ENCODE measurements at places on chromosomes 3 and 15.

DNA sequence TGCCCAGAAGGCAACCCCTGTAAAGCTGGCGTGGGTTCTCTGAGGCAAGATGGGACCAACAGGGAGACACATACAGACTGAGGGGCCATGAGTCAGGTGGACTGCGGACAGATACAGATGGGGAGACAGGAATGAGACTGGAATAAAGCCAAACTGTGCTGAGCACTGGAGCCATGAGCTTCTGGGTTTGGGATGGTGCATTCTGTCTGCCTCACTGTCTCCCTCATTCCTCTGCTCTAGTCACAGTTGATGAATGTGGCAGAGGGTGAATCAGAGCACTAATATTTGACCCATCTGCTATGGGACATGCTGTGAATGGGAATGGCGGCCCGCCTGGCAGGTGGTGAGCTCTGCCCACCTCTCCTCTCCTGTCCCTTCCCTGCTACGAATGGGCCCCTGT lies 262.9 kb downstream of the EPHB1 start:
- DNase-seq: no peak

GRCh38 chr3:173403376-173403775 lies 5.8 kb downstream of the NLGN1 start:
- DNase-seq: no peak

GRCh38 chr15:66214246-66214645 lies 39.3 kb downstream of the MEGF11 start:
- no peak for DNase-seq

DNA sequence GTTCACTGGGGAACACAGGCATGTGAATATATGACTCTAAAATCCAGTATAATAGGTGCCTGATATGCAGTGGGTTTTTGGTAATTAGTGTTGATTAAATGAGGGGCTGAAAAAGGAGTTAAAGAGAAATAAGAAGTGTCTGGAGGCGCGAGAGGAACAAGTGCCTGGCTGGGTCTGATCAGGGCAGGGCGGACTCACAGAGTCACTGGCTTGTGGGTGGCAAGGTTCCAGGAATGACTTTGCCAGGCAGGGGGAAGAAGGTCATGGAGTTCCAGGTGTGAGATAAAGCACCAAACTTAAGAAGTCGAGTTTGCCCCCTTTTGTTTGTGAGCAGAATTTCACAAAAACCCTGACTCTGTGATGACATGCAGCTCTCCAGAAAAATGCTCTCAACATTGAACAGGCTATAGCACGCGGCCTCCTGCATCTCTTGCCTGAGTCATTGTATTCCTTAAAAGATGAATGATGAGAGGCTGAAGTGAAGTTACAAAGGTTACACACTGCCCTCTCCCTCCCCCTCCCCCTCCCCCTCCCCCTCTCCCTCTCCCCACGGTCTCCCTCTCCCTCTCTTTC lies 63.0 kb upstream of the LMCD1 start:
- no peak for DNase-seq

GRCh38 chr3:4680227-4680691 lies 187.1 kb downstream of the ITPR1 start:
- no peak for DNase-seq

DNA sequence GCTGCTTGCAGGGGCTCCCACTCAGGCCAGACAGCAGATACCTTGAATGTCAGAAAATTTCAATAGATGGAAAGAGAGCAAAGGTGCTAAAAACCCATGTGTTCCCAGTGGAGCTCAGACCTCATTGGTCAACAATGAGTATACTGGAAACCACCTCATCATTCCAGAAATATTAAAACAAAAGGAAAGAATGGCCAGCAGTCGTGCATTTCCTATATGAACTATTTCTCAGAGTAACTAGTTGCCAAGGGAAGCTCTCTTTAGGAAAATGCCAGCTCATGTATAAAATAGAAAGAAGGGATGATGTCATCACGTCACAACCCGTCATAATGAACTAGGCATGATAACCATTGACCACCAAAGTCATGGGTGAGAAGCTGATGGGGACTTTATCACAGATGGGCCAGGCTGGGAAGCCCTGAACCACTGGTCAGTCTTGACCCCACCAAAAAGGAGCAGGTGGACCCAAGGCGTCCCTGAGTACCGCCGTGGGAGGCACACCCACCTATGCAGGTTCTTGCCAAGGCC lies 17.5 kb downstream of the DNAJB8 start:
- no peak for DNase-seq

- no peak for DNase-seq
These were observed 18.6 kb downstream of the RNU5B-1 start for GRCh38 chr15:65323071-65323511.

DNA sequence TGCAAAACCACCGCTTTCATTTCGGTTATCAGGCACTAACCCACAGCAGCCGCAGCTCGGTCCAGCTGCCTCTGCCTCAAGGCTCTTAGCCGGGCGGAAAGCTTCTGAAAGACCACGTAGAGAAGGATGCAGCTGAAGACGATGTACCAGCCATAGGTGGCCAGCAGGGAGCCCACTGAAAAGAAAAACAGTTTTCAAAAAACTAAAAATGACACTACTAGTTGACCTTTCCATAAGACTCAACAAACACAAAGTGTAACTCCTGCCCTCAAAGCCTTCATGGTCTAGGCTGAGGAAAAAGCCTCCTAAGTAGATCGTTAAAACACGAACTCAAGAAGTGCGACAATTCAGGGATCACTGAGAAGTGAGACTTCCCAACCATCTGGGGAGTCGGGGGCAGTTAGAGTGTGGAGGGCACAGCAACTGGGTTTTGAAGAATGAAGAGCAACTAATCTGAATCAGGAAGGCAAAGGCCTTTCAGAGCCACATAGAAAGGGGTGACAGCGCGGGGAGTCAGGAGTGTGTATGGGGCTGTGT lies 716 bp downstream of the SELENOS start:
- no peak for DNase-seq

DNA sequence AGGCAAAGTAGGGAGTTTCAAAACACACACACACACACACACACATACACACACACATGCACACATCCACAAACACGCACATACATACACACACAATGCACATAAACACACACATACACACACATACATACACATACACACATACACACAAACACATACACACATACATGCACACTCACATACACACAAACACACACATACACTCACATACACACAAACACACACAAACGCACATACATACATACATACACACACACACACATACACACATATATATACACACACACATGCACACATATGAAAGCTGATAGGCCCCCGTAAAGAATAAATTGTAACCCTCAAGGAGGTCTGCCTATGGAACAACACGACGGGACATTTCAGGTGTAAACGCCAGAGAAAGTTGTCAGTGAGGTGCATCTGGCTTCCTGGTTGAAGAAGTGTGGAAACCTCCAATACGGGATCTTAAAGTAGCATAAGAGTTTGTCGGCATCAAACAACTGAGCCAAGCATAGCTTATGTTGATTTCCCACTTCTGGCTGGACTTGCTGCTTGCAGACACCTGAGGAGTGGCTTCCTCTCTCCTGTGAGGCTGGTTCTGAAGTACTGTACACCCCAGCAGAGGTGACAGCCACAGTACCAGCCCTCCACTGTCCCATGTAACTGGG lies 5.8 kb downstream of the RFTN1 start:
- no peak for DNase-seq

DNA sequence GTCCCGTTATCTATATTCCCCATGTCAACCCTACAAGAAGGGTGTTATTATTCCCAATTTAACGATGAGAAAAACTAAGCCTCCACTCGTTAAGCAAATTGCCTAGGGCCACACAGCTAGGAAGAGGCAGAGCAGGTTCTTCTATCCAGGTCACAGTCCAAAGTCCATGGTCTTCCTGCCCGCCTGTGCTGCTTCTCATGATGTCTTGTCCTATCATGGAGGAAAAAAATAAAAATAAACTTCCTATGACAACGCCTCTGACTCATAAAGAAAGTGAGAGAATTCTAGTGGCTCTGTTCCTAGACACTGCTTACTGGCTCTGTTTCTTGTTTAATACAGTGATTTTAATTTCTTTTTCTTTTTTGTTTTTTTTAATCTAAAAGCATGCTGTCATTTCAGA lies 9.7 kb downstream of the COL8A1 start:
- DNase-seq: no peak

DNA sequence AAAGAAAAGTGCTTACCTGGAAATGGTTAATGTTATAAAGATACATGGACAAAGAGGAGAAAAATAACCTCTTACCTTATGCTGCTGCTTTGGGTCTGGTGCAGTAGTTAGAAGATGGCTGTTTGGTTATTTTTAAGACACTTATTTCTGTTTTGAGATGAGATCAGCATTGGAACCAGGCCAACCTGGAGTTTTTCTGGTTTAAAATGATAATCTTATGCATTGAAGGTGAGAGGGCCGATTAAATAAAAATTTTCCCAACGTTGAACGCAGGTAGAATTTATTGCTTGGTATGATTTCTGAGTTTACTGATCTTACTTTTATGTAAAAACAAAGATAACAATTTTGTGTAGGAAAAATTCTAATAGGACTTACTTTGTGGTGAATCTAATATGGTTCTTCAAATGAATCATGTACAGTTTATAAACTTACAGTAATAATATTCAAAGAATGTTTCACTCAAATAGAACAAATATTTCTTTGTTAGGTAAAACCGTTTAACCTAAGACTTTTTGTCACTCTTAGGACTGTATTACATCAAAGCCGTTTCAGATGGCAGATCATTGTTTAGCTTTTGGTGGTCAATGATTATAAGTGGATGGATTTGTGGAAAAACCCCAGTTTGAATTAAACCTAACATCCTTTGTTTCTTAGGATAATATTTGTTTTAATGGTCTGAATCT lies 14.9 kb downstream of the UBE2E2 start:
- no peak for DNase-seq

DNA sequence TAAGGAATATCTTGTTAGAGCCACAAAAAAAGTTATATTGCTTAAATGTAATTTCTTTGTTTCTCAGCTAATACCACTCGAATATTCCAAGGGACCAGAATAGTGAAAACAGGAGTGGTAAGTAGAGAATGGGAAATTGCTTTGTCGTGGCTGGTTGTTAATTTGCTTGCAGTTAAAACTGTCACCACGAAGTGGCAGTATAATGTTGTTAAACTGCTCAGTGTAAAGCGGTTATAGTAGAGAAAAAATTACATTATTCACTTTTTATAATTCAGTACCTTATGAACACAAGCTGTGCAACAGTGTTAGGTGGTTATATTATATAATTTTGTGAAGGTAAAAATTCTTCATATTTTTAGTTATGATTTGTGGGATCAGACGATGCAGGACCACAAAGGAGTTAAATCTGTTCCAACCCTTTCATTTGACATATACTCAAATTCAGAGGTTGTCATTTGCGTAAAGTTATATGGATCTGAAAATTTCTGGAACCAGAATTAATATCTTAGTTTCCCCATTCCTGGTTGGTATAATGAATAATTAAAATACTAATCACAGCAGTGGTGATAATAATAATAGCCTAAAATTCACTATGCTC lies 171.8 kb downstream of the FEZF2 start:
- DNase-seq: no peak

GRCh38 chr15:61681676-61682075 lies 378.6 kb downstream of the VPS13C start:
- DNase-seq: no peak

DNA sequence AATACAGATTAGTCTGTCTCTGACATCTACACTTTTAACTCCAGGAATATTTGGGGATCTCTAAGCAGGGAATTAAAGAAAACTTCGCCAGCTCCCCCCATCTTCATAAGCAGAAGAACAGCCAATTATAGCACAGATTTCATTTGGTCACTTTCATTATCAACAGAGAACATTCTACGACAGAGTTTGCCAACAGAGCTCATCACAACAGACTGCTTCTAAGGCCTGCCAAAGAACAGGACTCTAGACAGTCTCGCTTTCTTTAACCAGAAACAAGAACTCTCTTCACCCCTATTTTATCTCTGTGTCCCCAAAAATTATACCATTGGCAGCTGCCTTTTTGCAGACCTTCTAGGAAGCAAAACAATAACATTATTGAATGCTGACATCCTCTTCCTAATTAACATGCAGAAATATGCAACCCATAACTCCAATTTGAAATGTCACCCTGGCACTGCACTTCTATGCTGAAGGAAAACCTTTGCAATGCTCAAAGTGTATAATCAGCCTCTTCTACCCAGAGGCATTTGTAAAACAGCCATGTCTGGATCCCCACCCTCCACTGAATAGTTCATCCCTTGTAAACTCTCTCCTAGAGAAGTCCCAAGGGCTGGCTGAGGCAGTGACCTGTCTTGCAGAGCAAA lies 552.8 kb downstream of the MAGI1 start:
- no peak for DNase-seq

- no peak for DNase-seq
These were observed 51.8 kb downstream of the RGMA start for GRCh38 chr15:93036951-93037819.

DNA sequence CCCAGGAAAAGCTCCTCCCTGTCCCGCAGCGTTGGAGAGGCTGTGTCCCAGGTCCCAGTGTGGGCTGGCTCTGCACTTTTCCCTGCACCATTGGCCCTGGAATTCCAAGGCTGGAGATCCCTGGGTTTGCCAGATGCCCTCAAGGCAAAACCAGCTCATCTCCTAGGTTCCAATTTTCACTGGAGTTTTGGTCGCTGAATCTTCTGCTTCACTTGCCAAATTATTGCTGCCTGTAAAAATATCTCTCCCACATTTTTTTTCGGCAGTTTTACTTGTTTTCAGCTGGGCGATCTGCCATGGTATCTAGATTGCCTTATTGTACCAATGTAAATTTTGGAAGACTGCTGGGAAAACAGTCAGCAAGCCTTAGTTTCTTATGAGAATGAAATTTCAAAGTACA lies 150.9 kb upstream of the ATP10A start:
- no peak for DNase-seq
